Activated CD8-positive, alpha-beta memory T cell treated with anti-CD3 and anti-CD28 coated beads for 36 hours (primary cell): ENCODE measurements at places on chromosomes 3 and 15. TPM values are rescaled to one million over a fixed set of nuclear protein-coding genes. Genes with fewer than 3 reads are reported as not detected.

CLDN18 gene
- total RNA-seq, result not detected

FOXB1 gene
- total RNA-seq, result 0.63 TPM

TEX9 gene
- total RNA-seq, result 2.9 TPM

STRIT1 gene
- total RNA-seq, result not detected

CEP97 gene
- total RNA-seq, result 18.5 TPM

SMAD6 gene
- total RNA-seq, result 0.04 TPM
